ENCODE measurements at places on chromosomes 16 and 17.

GRCh38 chr17:63405741-63406261 lies 40.3 kb downstream of the CYB561 start:
- no peak for DNase-seq

- DNase-seq, result peak; percentile 68
Measured at GRCh38 chr16:1772908-1773702, at the start of gene MRPS34. TSS of gene MRPS34 (minus strand) at chr16:1773134. CDS start at chr16:1773119, 15 bp downstream.

DNA sequence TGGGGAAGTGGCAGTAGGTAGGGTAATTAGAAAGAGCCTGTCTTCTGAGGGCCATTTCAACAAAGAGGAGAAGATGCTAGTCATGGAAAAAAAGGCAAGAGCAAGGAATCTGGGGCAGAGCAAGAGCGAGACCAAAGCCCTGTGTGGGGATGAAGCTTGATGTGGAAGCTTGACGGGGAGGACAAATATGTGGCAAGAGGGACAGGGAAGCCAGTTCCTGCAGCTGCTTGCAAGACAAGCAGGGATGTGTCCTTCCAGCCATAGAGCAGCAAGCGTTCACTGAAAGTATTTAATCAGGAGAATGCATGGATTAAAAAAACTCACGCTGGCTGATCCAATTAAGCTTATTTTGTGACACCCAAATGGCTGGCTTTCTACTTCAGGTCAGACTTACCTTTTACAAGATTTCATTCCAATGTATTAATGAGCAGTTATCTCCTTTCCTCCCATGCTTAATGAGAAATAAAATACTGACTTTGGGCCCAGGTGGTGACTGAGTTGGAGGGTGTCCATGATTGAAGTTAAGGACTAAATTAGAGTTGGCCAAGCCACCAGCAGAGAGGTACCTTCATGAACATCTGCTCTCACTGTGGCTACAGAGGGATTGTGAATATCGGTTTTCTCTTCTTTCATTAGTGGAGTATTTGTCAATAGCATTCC lies 76.8 kb downstream of the ABCA8 start:
- DNase-seq, result no peak

DNA sequence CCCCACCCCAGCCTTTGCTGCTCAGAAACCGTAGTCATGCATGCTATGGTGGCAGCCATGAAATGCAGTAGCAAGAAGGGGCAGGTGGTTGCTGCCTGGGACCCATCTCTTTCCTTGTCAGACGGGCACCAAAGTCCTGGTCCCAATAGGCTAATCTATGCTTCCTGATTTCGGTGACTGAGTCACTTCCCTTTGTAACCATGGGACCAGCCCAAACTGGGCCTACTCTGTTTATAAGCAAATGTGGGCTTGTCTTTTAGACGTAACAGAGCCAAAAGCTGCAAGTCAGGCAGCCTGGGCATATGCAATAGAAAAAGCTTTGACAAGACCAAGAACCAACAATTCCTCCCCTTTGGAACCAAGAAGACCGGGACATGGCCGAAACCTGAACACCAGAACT lies 99.1 kb upstream of the RBBP6 start:
- DNase-seq, result no peak

- DNase-seq, result no peak
Measured at GRCh38 chr16:54748611-54749190, 182.0 kb upstream of the IRX5 start.

DNA sequence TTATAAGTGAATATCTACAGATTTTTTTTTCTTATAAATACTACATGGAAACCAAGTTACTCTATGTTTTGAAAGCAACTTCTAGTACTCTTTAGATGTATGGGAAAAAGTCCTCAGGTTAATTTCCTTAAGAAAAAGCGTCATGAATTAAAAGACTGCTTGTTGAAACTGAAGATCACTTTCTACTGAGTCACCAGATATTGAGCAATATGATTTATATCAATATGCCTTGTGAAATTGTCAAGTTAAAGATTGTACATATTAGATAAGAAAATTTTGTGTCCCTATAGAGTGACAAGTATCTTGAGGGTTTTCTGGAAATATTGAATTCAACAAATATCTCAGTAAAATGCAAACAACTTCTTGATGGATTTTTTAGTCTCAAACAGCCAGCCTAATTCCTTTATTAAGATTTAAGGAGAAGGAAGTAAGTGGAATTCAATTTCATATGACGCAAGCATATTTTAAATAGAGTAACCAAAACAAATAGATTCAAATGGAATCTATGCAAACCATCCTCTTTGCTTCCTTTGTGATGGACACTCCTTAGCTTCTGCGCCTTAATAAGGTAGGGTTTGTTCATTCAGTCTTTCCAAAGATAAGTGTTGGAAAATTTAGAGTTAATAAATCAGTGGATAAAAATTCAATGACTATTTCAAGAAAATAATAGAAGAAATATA lies 16.6 kb downstream of the KRT12 start:
- no peak for DNase-seq

DNA sequence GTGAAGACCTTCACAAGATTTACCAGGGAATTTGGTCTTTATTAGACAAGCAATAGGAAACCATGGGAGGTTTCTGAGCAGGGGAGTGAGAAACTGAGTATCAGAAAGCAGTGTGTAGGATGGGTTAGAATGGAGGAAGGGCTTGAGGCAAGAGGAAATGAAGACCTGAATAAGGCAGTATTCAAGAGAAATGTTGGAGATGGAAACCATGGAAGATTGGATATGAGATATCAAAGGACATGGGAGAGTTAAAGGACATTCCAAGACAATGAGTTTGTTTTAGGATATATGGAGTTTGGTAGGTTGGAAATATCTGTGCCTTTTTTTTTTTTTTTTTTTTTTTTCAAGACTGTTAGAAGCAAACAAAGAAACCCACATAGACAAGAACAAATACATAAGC lies 21.3 kb upstream of the FAM20A start:
- DNase-seq, result no peak

DNA sequence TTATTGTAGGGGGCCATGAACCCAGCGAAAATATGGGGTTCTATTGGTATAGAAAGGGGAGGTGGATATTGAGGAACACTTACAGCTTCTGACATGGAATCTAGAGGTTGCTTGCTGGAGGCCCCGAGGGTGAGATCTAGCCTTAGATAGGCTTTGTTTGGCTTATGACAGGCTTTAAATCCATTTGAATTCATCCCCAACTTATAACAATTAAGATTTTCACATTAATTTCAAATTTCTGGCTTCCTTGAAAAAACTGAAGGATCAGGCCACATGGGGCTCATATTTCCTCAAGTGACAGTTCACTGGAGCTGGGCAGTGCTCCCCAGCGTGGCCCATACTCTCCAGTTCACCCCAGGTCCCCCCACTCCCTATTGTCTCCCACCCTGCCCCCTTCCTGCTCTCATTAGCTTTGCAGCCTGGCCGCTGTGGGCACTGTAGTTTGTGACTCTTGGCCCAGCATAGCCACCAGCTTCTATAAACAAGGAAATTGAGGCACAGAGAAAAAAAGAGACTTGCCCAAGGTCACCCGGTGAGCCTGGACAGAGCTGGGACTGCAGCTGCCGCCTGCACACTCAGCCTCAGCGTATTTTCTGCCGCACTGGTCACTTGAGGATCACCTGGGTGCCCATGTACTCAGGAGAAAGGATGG lies 19.8 kb upstream of the ADGRG1 start:
- DNase-seq, result no peak

DNA sequence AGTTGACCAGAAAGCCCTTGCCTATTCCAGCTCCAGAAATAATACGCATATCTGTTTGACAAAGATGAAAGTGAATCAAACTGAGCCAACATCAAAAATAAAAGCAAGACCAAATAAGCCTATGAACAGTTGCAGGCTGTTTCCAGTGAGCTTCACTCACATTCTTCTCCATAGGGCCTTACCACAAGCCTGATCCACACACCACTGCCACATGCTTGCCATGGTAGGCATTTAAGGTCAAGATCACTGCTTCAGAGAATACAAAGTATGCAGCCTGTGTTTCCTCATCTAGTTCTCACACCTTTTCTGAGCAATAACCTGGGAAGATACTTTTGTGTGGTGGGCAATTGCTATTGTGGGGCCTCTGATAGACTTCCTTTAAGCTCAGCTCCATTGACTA lies 1060.2 kb downstream of the CDH11 start:
- no peak for DNase-seq

DNA sequence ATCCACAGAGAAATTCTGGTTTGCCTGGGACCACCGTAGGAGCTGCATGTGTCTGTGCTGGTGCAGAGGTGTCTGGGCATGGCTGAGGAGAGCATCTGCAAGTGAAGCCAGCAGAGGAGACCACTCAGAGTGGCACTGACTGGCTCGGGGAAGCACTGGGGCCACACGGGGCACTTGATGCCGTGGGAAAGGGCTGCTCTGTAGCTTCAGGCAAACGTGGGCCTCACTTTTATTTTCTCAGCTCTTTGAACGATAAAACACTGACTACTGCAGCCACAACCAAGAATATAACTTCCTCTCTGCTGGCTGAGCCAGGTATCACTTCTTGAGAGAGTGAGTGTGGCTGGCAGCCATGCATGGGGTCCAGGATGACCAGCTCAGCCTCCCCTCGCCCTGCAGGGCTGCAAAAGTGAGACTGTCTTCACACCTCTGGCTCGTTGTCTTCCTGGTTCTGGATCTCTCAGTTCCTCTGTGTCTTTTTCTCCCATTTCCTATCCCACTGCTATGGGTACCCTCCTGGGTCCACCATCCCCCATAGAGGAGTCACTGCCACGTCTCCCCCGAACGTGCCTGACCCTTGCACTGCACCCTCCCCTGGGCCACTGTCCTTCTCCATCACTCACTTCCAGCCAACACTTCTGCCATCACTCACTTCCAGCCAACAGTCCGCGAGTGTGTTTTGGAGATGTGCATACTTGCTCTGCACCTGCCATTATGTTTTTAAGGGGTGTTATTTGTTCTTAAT lies 201.4 kb upstream of the CHMP6 start:
- no peak for DNase-seq

DNA sequence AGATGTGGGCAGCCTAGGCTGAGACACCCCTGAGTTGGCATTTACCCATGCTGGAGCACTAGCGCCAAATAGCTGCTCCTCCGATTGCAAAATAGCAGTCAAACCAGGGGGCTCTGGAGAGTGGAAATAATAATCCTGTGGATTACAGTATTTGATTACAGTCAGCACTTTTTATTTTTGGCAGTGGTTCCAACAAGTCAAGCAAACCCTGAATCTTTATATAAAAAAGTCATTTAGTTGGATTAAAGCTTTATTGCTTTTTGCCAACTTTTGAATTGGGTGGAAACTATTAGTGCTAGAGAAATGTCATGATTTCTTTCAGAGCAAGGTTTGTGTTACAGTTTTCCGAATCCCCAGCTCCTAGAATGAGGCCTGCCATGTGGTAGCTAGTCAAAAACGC lies 99.3 kb upstream of the FAM20A start:
- DNase-seq, result no peak

DNA sequence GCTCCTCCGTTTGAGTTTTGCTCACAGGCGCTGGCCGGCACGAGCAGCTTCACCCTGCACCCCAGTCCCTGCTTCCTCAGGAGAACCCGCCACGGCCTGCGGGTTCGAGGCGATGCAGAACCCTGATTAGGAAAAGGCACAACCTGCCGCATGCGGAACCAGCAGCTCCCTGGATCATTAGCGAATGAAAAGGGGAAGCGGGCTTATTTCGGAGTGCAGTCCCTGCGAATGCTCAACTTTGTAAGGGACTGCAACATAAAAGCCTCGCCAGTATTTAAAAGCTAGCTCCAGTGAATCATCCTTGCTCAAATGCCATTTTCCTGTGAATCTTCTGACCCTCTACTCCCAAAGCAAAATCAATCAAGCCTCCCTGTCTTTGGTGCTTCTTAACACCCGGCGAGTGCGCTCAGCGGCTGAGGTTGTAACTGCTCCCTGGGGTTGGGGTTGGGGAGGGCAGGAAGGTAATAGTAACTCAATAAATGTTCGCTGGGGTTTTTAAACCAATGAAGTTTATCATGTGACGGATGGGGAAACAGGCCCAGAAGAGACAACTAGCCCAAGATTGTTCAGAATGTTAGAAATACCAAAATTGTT lies 678 bp upstream of the AKAP10 start:
- DNase-seq, result no peak

- DNase-seq, result no peak
Measured at GRCh38 chr16:7209598-7209997, 123.0 kb upstream of the RBFOX1 start.

DNA sequence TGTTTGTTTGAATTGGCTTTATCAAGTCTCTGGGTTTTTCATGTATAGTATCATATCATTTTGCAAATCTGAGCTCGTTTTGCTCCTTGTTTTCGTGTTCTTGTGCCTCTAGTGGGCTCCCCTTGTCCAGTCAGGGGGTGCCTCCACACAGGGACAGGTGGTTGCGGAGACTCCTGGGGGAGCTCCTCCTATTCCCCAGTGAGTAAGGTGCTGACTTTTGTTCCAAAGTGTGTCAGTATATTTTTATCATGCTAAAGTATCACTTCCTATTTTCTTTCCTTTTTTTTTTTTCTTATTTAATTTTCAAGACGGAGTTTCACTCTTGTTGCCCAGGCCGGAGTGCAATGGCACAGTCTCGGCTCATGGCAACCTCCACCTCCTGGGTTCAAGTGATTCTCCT lies 30.3 kb upstream of the IL17C start:
- no peak for DNase-seq

- DNase-seq, result peak; percentile 50
Measured at GRCh38 chr17:40110026-40110845, 9.8 kb upstream of the NR1D1 start.

All from uterus (tissue), 4 donors.